CD8-positive, alpha-beta memory T cell (primary cell): ENCODE measurements at places on chromosomes 3 and 15. TPM values are rescaled to one million over a fixed set of nuclear protein-coding genes. Genes with fewer than 3 reads are reported as not detected.
A peak's percentile ranks its signal among the peaks of the same experiment; 100 is the strongest.

GRCh38 chr3:4741404-4742307 is 237.6 kb upstream of the BHLHE40 start:
- DNase-seq, result no peak

DNA sequence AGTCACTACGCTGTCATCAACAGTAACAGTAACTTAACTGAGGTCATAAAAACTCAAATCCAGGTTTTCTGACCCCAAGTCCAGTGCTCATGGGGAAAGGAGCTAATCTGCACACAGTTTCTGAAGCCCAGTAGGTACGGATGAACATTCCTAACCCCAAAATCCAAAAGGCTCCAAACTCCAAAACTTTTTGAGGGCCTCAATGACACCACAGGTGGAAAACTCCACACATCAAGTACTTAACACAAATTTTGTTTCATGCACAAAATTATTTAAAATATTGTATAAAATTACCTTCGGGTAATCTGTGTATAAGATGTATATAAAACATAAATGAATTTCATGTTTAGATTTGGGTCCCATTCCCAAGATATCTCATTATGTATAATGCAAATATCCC is 10.5 kb downstream of the MRPL46 start:
- DNase-seq, result no peak

DNA sequence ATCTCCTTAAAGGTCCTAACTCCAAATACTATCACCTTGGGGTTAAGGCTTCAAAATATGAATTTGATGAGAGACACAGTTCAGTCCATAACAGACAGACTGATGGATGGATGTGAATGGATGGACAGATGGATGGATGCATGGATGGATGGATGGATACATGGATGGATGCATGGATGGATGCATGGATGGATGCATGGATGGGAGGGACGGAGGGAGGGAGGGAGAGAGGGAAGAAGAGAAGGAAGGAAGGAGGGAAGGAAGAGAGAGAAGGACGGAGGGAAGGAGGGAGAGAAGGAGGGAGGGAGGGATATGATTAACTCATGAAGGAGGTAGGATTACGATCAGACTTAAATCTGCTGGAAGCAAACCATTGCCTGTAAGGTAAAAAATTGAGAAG is 192.4 kb downstream of the LRRN1 start:
- no peak for DNase-seq

DNA sequence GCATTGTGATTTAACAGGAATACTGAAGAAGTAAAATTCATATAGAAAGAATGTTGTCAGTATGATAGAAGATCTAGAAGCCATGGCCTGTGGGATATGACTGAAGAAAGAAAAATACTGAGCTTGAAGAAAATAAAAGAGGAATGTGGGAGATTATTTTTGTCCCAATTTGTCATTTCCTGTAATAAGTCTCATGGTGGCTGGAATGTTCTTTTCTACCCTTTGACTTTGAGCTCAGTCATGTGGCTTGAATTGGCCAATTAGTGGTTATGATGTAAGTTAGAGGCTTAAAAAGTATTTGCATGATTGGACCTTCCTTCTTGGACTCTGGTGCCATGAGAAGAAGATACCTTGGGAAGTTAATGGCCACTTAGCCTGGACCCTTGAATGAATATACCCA is 14.1 kb downstream of the APH1B start:
- DNase-seq, result no peak

DNA sequence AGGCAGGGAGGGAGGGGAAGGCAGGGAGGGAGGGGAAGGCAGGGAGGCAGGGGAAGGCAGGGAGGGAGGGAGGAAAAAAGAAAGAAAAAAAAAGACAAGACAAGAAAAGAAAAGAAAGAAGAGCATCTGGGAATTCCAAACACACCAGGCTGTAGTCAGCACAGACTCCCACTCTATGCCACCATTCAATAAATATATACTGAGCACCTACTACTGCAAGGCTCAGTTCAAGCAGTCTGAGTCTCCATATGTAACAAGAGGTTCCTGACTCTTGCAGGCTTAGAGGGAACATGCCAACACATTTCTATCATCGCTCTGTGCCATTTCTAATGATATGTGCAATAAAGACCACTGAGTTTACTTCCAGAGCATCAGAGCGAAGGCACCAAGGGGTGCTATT is 47.7 kb downstream of the ANXA2 start:
- no peak for DNase-seq

GRCh38 chr3:101574388-101575112 is 570 bp downstream of the PCNP start:
- peak; percentile 33 for DNase-seq

GRCh38 chr3:51145811-51146585 is 239.1 kb upstream of the MANF start:
- DNase-seq, result no peak

- DNase-seq, result peak; percentile 75
These were observed 112.8 kb upstream of the ICE2 start for GRCh38 chr15:60591496-60592370.

- no peak for DNase-seq
These were observed 700.3 kb downstream of the TUSC7 start for GRCh38 chr3:117409701-117410459.

GRCh38 chr3:161296814-161297213 is 74.5 kb downstream of the SPTSSB start:
- no peak for DNase-seq

- DNase-seq, result no peak
These were observed 2.4 kb downstream of the ANKRD63 start for GRCh38 chr15:40280260-40281056.

DNA sequence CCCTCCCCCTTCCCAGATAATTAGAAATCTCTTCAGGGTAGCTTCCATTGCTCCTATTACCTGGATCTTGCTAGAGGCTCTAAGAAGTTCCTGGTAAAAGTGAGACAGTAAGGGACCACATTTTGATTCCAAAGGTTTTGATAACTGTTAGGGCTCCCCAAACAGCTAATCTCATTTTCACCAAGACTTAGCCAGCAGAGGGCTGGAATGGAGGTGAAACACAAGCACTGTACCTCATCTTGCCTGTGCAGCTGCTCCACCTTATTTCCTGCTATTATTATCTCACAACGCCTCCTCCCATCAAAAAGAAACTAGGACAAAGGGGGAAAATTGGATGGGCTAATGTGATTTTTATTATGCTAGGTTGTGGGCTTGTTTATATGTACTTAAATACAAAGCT is 7.3 kb downstream of the SETD5 start:
- DNase-seq, result no peak

DNA sequence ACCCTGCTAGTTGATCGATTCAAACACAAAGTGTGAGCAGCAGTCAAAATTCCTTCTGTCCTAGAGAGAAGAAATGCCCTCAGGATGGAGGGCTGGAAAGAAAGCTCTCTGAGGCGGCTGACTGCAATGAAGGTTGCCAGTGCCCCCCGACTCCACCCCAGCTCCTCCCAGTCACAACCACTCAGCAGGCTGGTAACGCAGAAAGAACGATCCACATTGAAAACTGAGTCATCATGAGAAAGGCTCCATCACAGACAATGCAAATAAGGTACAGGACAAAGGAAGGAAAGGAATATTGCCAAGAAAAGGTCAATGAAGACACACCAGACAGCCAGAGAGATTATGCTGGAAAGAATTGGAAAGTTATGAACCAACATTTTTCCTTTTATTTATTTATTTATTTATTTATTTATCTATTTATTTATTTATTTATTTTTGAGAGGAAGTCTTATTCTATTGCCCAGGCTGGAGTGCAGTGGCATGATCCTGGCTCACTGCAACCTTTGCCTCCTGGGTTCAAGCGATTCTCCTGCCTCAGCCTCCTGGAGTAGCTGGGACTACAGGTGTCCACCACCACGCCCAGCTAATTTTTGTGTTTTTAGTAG is 17.4 kb upstream of the VGLL4 start:
- no peak for DNase-seq

GRCh38 chr3:132659000-132659364 is 627 bp downstream of the ACAD11 start:
- no peak for DNase-seq

- no peak for DNase-seq
These were observed 199.9 kb upstream of the CTDSPL start for GRCh38 chr3:37661615-37662306.

- no peak for DNase-seq
These were observed 53.7 kb upstream of the MEF2A start for GRCh38 chr15:99511866-99512661.

DNA sequence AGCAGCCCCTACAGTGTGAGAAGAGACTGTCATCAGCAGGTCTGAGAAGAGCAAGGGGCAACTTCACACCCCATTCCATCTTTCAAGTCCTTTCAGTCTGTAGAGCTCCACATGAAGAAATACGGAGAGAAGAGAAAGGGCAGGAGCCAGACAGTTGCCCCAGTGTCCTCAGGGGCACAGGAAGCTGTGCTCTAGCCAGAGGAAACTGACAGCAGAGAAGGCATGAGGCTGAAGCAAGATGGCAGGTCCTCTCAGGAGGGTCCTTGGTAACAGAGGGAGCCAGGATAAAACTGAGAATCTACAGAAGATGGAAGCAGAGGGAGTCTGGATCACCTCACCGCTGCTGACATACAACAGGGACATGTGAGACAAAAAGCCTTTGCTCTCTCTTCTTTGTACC is 47.3 kb downstream of the PLCH1 start:
- DNase-seq, result no peak

DNA sequence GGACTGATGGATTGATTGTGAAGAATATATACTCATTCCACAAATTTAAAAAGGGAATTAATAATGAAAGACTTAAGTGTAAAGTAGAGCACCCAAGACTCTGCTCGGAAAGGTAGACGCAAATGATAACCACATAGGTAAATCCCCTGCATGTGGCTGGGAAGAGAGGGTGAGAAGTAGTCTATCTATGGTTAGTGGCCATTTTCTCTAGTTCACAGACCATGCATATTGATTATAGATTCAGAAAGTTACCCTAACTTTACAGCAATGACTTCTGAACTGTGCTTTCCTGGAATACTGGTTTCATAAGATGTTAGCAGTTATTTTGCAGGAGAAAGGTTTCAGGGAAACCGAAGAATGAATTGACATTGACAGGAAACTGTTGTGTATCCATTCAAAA is 51.7 kb downstream of the CASR start:
- DNase-seq, result no peak

DNA sequence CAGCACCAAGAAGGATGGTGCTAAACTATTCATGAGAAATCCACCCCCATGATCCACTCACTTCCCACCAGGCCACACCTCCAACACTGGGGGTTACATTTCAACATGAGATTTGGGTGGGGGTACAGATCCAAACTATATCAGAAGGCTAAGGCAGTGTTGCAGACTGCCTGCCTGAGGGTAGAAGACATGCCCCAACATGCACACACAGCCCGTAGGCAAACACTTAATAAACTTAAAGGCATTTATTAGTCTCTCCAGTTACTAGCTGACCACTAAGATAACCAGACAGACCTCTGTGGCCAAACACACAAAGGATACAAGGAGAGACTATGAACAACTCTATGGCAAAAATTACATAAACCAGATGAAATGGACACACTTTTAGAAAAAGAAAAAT is 10.2 kb downstream of the FAM162A start:
- no peak for DNase-seq

DNA sequence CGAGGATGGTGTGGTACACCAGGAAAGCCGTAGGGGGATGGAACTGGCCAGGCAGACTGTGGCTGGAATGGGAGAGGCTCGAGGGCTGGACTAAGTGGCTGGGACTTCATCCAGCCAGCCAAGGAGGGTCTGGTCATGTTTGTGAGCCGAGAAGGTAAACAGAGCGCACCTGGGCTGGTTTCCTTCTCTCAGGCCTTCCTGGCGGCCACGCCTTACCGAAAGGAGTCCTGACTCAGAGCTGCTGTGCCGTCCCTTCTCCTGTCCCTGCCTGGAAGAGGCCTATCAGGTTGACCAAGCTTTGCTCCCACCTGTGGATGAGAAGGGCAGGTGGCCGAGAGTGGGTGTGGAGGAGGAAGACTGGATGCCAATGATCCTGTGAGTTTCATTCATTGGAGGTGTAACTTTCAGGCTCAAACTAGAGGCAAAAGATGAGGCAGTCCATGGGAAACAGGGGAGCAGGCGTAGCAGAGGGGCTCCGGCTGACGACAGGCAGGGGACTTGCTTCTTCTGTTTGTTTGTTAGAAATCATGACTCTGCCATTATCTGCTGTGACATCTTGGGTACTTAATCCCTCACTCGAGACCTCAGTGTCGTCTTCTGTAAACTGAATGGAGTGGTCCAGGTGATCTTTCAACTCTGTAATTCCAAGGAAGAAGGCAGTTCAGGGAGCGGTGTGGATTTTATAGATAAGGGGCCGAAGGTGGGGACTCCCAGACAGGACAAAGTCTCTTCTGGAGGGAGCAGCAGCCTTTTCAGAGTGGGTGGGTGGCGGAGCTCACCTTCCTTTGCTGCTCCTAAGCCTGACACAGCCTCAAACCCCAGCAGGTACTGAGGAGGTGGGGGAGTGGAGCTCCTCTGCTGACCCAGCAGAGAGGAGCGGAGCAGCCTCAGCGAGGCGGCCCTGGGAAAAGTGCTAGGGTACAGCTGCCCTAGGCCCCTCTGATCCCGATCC is 71.8 kb upstream of the GATM start:
- DNase-seq, result no peak

DNA sequence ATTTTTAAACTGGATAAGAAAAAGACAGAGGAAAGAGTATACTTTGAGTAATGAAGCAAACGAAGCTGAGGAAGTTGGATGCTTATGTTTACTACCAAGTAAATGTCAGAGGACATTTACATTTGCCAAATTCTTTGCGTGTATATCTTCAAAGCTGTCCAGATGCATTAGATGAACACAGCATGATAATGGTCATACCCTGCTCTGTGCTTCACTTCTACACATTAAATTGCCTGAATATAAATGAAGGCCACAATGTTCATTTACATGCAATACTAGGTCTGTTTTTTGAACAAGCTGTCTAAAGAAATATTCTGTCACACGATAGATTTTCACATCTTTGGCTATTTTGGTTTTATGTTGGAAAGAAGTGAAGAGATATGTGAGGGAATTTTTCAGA is 405.8 kb upstream of the ADAMTS9 start:
- DNase-seq, result no peak

GRCh38 chr3:169657351-169658124 is 6.0 kb downstream of the MECOM start:
- DNase-seq, result no peak

DNA sequence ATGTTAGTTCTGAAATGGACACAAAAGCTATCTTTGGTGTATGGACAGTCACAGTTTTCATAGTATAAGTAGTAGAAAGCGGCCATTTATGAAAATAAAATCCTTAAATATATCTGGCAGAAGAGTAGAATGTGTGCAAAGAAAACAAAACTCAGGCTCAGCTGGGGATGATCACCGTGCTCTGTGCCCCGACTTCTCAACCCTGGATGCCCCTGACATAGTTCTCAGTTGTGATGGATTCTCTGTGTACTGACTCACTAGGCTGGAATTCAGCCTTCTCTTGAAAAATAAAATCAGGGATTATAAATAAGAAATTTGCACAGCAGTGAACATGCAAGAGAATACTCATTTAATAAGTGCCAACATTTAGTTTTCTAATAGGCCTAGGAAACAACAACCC is 925.1 kb upstream of the NR2F2 start:
- no peak for DNase-seq

RHCG gene
- not detected for total RNA-seq

CRYGS gene
- 3.0 TPM for total RNA-seq

SLC28A2 gene
- total RNA-seq, result not detected

GREM1 gene
- not detected for total RNA-seq

GATA2 gene
- not detected for total RNA-seq

CELF6 gene
- 0.53 TPM for total RNA-seq

DAZL gene
- total RNA-seq, result 0.18 TPM

C3orf85 gene
- not detected for total RNA-seq

GABRR3 gene
- not detected for total RNA-seq
